ENCODE measurements at places on chromosomes 16 and 17.
A peak's percentile ranks its signal among the peaks of the same experiment; 100 is the strongest.

DNA sequence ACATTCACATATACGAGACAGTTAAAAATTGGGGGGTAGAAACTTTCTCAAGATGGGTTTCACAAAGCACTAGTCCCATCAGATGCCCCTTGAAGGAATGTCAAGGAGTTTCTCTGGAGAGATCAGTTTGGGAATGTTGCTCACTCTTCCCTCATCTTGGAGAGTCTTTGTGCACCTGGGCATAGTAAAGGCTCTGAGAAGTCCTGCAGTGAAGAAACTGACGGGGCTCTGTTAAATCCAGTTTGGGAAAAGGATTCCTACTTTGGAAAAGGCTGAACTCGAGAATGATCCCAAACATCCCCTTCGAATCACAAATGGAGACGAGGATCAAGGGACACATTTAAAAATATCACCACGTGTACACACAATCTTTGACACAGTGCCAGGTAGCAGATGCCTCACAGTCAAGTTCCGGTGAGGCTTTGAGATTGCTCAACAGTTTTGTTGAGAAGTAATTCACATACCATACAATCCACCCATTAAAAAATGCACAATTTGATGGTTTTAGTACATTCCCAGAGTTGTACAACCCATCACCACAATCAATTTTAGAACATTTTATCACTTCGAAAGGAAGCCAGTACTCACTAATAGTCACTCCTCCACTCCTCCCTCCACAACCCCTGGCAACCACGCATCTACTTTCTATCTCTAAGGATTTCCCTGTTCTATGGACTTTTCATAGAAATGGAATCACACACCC is 203.4 kb upstream of the FOXF1 start:
- DNase-seq, result peak; percentile 68

GRCh38 chr17:59832883-59833379 is 59.8 kb downstream of the TUBD1 start:
- no peak for DNase-seq

- peak; percentile 91 for DNase-seq
Measured at GRCh38 chr17:7483255-7484066, 705 bp upstream of the POLR2A start.

DNA sequence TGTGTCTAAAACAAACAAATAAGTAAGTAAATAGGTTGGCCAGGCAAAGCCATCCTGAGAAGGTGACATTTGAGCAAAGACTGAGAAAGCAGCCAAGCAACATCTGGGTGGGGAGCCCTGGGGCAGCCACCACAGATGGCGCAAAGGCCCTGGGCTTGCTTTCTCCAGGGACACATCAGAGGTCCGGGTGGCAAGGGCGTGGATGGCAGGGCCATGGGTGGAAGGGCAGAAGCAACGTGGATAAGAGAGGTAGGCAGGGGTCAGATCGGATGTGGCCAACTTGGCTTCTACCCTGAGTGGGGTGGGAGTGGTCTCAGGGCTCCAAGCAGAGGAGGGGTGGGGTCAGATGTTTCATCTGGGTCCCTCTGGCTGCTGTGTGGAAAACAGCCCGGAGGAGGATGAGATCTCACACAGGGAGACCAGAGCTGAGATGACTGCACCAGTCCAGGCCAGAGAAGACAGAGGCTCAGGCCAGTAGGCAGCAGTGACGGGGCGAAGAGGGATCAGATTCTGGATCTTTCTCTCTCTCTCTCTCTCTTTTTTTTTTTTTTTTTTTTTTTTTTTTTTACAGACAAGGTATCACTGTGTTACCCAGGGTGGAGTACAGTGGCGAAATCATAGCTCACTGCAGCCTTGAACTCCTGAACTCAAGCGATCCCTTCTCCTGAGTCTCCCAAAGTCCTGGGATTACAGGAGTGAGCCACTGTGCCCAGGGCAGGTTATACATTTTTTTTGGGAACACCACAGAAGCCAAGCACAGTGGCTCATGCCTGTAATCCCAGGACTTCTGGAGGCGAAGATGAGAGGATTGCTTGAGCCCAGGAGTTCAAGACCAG is 6.1 kb upstream of the SPN start:
- no peak for DNase-seq

- no peak for DNase-seq
Measured at GRCh38 chr16:397135-397661, at the start of gene NME4. NME4 (plus strand) TSS chr16:397199; CDS start chr16:397223, 24 bp downstream.

DNA sequence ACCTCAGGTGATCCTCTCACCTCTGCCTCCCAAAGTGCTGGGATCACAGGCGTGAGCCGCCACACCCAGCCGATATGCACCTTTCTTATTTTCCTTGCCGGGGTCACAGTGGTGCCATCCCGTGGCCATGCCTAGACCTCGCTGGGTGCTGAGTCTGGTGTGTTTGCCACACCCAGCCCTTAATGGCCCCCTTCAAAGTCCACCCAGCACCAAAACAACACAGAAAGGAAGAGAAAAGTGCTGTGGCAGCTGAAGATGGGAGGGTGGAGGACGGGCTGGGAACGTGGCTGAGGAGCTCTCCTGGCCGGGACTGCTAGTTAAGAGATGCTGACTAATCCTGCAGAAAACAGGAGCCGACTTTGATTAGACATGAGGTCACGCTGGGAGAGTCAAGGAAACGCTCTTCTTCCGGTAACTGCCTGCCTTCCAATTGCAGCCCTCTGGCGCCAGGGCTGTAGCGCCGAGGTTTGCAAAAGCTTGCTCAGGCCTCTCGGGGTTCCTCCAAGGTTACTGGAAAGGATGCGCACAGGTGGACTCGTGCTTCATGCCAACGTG is 10.9 kb downstream of the SLC43A2 start:
- DNase-seq, result peak; percentile 79

GRCh38 chr17:75602644-75603043 is 15.0 kb downstream of the MYO15B start:
- no peak for DNase-seq

- no peak for DNase-seq
Measured at GRCh38 chr16:64203126-64203525, 918.7 kb downstream of the CDH11 start.

GRCh38 chr16:78128913-78129312 is 29.5 kb downstream of the WWOX start:
- peak; percentile 8 for DNase-seq

GRCh38 chr16:54031107-54031760 is 255.4 kb downstream of the IRX3 start:
- DNase-seq, result peak; percentile 17

- no peak for DNase-seq
Measured at GRCh38 chr16:78589331-78589730, 489.9 kb downstream of the WWOX start.

DNA sequence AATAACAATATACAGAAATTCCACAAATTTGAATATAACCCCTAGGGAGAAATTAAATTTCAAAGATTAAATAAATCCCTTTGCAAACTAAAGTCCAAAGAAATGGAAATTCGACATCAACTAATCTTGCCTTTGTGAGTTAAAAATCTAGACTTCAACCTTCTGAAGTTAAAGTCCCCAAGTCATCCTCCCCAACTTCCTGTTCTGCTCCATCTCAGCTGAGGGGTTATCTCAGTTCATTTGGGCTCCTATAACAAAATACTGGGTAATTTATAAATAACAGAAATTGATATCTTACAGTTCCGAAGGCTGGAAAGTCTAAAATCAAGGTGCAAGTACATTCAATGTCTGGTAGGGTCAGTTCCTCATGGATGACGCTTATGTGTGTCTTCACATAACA is 22.8 kb upstream of the KDM6B start:
- DNase-seq, result no peak

DNA sequence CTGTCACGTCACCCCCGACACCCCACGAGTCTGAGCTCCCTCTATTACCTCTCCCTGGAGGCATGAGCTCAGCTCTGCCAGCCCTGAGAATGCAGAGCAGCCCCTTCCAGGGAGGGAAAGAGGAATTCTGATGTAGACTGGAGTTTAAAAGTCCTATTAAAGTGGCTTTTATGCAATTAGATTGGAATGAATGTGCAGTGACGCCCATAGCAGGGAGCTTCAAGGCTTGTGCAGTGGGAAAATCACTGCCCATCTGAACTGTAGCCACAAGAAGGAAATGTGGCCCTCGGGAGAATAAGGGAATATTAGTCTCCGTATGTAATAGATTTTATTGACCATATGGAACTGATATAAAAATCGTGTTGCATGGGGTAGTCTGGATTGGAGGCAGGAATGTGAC is 66.9 kb downstream of the ZNF423 start:
- DNase-seq, result peak; percentile 10

DNA sequence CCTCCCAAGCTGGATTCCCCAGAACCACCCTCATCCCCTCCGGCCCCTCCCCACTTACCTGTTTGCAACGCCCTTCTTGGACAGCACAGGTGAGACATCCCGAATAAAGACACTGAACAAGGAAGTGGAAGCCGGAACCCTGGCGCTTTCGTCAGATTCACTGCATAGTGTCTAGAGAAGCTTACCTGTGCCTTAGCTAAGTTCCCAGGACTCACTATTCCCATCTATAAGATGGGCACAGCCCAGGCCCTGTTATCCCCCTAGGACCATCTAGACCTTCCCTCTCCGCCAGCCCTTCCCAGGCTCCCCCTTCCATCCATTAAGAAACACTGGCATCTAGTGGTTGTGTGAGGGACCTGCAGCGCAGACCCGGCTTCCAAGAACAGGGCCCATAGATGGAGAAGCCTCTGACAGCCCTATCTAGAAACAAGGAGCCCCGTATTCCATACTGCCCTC is 26.9 kb upstream of the RPL38 start:
- DNase-seq, result peak; percentile 61

DNA sequence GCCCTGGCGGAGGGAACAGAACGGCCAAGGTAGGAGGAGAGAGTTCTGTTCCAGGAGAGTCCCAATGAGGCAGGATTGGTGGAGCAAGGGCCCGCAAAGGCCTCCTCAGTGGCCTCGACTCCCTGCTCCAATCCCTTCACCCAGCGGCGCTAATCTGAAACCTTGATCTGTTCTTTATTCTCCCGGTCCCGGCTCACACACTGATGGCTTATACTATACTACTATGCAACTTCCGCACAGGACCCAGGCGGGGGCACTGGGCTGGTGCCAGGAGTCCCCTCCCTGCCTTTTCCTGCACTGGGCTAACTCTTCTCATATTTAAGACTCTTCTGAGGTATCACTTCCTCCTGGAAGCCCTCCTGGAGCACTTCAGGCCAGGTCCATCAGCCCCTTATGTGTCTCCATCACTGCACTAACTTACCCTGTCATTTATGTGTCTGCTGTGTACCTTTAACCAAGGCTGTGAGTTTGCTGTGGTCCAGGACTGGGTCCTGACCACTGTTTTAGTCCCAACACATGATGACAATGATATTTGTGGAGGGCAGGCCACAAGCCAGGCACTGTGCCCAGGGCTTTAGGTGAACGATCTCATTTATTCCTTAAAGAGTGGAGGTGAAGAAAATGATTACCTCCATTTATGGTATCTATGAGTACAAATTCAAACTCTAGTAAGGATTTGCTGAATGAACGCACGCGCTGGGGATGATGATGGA is 6.8 kb downstream of the CCDC102A start:
- no peak for DNase-seq

- DNase-seq, result peak; percentile 76
Measured at GRCh38 chr17:44187131-44187899, 543 bp downstream of the TMUB2 start.

DNA sequence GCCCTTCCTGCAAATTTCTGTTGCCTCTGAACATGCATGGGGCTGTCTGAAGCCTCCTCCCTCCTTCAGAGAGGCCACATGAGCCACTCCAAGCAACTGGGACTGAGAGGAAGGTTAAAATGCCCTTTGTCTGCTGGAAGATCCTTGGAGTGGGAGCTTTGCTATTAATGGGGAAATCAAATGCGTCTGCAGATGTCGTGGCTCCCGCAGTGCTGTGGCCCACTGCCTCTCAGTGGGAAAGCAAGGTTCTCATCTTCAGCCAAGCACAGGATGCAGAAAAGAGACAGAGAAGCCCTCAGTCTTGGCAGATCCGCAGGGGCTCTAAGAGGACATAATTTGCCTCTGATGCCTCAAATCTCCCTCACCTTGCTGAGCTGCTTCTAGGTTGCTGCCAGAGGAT is 34.8 kb downstream of the PEMT start:
- DNase-seq, result no peak

DNA sequence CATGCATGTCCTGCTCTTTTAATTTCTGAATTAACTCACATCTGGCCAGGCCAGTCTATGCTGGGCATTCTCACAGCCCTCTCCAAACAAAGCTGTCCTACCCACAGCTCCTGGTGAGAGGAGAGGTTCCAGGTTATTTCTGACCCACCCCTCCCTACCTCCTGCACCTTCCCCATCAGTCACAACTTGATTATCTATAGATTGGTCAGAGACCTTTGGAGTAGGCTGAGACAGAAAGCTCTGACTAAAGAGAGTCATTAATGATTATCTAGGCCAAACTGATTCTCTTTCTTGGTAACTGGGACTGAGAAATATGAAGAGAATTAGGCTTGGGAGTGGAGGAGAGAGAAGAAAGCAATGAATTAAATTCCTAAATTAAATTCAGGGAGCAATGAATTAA is 1.4 kb upstream of the KRT222 start:
- no peak for DNase-seq

GRCh38 chr17:62017912-62018311 is 47.2 kb downstream of the MED13 start:
- DNase-seq, result peak; percentile 9

GRCh38 chr16:10367616-10368188 is 18.2 kb upstream of the ATF7IP2 start:
- DNase-seq, result no peak

- DNase-seq, result no peak
Measured at GRCh38 chr16:6905601-6906000, 427.0 kb upstream of the RBFOX1 start.

DNA sequence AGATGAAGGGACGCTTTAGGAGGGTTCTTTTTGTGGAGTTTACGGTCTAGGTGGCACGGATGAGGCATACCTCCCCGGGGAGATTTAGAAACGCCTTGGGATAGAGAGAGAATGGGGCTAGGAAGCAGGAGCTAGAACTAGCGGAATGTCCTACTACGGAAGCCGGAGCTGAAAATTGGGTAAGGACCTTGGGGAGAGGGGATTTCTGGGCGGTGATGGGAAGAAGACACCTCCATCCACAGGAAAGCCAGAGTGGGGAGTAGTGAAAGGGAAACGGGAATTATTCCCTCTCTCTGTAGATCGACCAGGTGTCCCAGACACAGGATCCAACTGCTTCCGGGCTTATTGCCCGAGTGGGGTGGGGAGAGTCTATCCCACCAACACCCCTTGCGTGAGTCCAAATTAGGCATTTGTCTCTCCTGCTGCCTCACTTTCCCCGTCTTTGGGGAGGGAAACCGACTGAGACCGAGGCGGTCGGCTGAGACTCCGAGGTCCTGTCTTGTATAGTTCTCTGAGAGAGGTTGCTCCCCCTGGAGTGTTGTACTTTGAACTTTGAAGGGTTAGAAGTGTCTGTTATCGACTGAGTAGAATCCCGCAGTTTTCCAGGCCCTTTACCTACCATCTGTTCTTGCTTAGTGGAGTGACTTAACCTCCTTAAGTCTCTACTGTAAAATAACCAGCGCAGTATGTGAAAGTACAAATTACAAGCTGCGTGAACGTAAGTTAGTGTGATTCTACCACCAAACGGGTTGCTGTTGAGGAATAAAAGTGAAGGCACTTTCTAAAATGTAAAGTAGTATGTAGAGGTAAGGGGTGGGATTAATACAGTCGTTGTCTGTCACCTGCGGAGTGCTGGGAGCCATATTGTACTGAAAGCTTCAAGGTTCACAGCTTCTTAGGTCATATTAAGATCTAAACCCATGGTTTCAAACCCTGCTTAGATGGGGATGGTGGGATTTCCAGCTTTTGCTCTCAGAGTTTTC is 1.0 kb downstream of the RSPRY1 start:
- DNase-seq, result peak; percentile 56
